ENCODE measurements at places on chromosomes 7 and 10.

- no peak overlapping the region for H3K4me3 ChIP-seq
- H3K27me3 ChIP-seq: no peaks in the 10 kb centered on the region
- H3K27ac ChIP-seq: no peak overlapping the region
- no peaks in the 10 kb centered on the region for H3K36me3 ChIP-seq
- no peaks in the 10 kb centered on the region for H3K4me1 ChIP-seq
These were observed 17.1 kb downstream of the YKT6 start for GRCh38 chr7:44217852-44218402.

GRCh38 chr10:129770286-129770685 is 193.8 kb downstream of the EBF3 start:
- DNase-seq: no peak
- H3K36me3 ChIP-seq: no peaks in the 10 kb centered on the region
- no peak overlapping the region for H3K27ac ChIP-seq

DNA sequence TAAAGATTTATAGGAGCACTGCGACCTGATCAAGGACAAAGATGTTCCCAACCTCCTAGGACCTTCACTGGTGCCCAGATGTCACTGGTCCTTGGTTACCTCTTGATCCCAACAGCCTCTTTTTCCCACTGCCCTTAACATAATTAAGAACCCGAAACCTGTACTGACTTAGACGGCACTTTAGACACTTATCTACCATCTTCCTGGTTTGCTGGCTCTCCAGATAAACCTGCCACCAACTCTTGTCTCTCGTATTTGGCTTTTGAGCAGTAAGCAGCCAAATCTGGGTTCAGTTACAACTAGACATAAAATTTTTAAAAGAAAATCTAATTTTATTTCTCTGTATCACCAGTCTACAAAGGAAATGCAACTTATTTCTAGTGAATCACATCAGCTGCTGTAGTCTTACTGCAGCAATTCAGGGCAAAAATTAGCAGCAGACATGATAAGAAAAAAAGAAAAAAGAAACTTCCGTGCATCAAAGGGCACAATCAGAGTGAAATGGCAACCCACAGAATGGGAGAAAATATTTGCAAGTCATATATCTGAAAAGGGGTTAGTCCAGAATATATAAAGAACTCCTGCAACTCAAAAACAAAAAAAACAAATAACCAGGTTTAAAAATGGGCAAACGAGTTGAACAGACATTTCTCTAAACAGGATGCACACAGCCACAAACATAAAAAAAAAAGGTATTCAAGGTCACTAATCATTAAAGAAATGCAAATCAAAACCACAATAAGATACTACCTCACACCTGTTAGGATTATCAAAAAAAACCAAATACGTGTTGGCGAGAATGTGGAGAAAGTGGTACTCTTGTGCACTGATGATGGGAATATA is 9.4 kb downstream of the ASB13 start:
- H3K36me3 ChIP-seq: no peaks in the 10 kb centered on the region
- no peak overlapping the region for H3K27ac ChIP-seq
- DNase-seq: no peak
- no peaks in the 10 kb centered on the region for H3K27me3 ChIP-seq

- H3K27me3 ChIP-seq: peaks cover 32% of the 10 kb centered on the region
- no peak for DNase-seq
- H3K36me3 ChIP-seq: no peaks in the 10 kb centered on the region
- no peak overlapping the region for H3K4me3 ChIP-seq
- H3K27ac ChIP-seq: no peak overlapping the region
- H3K4me1 ChIP-seq: no peaks in the 10 kb centered on the region
These were observed 172.1 kb downstream of the FRMD4A start for GRCh38 chr10:14158575-14158974.

DNA sequence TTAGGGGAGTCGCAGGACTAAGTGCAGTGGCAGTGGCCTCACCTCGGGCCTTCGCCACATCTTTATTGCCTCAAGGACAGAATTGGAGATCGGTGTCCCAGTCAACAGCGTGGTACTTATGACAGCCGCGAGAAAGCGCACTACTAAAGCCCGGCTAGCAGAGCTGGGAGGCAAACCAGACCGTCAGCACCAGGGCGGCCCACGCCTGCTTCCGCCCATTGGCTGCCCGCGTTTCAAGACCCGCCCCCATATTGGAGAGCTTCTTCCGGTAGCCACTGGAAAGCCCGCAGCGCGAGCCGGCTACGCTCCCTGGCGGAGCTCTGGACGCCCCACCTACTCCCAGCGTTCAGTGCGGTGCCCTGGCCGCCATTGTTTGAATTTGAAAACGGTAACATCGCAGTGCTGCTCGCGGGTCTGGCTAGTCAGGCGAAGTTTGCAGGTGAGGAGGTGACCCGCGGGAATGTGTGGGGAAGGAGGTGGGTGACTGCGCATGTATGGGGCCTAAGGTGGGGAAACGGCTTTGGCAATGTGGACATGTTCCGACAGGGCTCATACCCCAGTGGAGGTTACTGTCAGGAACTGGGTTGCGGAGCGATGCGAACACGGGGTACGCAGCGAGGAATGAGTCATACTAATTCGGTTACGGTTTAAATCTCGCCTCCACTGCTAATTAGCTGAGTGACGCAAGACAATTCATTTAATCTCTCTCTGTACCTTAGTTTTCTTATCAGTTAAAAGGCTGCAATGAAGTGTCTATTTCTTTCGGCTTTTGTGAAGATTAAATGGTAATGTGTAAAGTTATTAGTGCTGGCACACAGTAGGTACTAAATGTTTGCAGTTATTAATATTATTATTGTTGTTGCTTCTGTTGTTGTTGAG is at the start of gene KIF20B:
Gene KIF20B, plus strand, starts transcription at position 349 of the 879 bp plus-strand sequence. CDS start 3,705 bp downstream, outside the sequence.
- H3K27ac ChIP-seq: peak within 1 kb of the TSS; percentile 88
- peaks cover 17% of the 10 kb centered on the region for H3K36me3 ChIP-seq
- DNase-seq: peak; percentile 96
- peaks cover 13% of the 10 kb centered on the region for H3K4me1 ChIP-seq

DNA sequence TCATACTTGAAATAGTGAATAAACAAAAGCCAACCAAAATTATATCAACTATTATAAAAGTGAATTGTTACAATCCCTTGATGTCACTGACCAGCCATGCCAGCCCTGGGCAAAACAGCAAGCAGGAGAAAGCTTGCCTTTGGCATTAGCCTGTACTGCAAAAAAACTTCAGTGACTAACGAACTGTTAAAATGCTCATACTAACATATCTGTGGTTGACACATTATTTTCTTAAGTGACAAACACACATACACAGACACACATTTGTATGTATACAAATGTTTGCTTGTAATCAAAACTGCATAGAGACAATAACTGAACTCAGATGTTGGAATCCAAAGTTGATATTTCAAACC is 29.5 kb downstream of the CHCHD3 start:
- peaks cover 7% of the 10 kb centered on the region for H3K36me3 ChIP-seq
- H3K4me1 ChIP-seq: peaks cover 27% of the 10 kb centered on the region
- no peaks in the 10 kb centered on the region for H3K27me3 ChIP-seq
- peak overlapping the region; percentile 52 for H3K27ac ChIP-seq
- no peak overlapping the region for H3K4me3 ChIP-seq

- H3K36me3 ChIP-seq: peaks cover 34% of the 10 kb centered on the region
- H3K27ac ChIP-seq: no peak overlapping the region
- no peaks in the 10 kb centered on the region for H3K27me3 ChIP-seq
These were observed 3.1 kb downstream of the PPP1R35 start for GRCh38 chr7:100433276-100433591.

DNA sequence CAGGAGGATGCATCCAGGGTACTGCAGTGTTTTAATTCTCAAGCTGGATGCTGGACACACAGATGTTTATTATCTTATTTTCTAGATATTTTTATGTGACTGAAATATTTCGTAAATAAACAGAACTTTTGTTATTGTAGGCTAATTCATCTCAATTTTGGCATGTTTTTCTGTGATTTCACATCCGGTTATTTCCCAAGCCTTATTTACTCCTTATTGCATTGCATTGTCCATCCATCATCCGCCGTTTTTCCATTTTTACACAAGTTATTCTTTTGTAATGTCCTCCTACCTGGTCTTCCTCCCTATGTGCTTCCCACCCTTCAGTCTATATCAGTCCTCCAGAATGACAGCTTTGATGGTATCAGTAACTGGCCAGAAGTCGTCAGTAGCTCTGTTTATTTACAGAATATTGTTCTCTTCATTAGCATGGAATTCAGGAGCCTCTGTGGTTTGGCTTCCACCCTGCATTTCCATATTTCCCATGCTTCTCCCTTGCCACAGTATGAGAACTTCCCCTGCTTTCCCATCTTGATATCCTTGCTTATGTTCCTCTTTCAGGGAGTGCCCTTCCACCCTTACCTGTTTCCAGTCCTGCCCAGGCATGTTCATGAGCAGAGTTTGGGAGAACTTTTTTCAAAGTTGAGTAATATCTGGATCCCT is 16.1 kb downstream of the GNAI1 start:
- H3K27me3 ChIP-seq: no peaks in the 10 kb centered on the region
- peak; percentile 88 for DNase-seq

DNA sequence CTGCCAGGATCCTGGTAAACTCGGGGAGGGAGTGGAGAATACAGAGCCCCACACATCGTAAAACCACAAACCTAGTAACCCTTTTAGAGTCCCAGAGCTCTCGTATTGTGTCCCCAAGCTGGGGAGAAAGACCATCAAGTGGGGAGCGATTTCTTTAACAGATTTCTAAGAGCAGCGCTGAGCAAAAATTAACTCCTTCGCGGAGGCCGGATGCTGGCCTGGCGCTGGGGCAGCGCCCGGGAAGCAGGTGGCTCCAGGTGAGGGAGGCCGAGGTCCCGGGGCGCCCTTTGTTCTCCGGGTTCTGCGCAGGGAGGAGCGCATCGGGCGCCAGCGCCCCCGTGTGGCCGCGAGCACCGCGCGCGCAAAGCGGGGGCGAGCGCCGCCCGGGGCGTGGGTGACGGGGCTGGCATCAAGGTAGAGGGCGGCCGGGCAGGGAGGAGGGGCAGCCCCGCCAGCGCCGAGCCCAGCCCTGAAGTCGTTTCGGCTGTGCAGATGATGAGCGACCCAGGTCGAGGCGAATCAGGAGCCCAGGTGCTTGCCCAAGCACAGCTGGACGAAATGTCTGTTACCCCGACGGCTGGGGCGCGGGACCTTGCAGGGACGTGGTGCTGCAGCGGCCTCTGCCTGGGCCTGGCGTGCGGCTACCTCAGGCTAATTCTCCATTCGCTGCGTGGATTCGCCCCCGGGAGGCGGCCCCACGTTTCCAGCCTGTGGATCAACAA is 10.4 kb upstream of the FGFR2 start:
- no peaks in the 10 kb centered on the region for H3K36me3 ChIP-seq
- peaks cover 7% of the 10 kb centered on the region for H3K4me1 ChIP-seq
- no peaks in the 10 kb centered on the region for H3K27me3 ChIP-seq

GRCh38 chr10:61378865-61379264 is 74.3 kb downstream of the TMEM26 start:
- no peak overlapping the region for H3K4me3 ChIP-seq
- H3K36me3 ChIP-seq: no peaks in the 10 kb centered on the region
- H3K4me1 ChIP-seq: no peaks in the 10 kb centered on the region
- H3K27me3 ChIP-seq: no peaks in the 10 kb centered on the region
- no peak for DNase-seq

GRCh38 chr10:132844069-132844809 is 58.3 kb upstream of the NKX6-2 start:
- H3K27me3 ChIP-seq: peaks cover 23% of the 10 kb centered on the region
- no peaks in the 10 kb centered on the region for H3K4me1 ChIP-seq
- no peaks in the 10 kb centered on the region for H3K36me3 ChIP-seq
- peak; percentile 45 for DNase-seq
- H3K27ac ChIP-seq: no peak overlapping the region

DNA sequence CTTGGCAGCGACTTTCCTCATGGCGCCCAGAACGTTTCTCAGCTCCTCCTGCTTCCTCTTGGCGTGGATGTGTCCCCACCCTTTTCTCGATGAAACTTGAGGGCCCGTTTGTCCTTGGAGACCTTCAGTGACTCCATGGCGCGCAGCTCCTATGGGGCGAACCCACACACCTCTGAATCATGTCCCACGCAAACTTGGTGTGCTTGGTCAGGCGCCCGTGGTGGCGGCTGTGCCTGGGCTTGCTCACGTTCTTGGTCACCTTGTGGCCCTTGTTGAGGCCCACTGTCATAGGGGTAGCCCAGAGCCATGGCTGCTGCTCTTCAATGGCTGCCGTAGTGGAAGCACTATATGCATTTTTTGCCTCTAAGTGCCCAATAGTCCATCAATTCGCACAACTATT is 117.5 kb upstream of the FOXP2 start:
- peaks cover 8% of the 10 kb centered on the region for H3K4me1 ChIP-seq
- DNase-seq: no peak
- H3K4me3 ChIP-seq: no peak overlapping the region
- no peaks in the 10 kb centered on the region for H3K36me3 ChIP-seq

- H3K4me3 ChIP-seq: no peak overlapping the region
- no peaks in the 10 kb centered on the region for H3K36me3 ChIP-seq
- no peak overlapping the region for H3K27ac ChIP-seq
- no peaks in the 10 kb centered on the region for H3K27me3 ChIP-seq
- no peak for DNase-seq
These were observed 6.3 kb upstream of the RHOBTB1 start for GRCh38 chr10:60950300-60950699.

DNA sequence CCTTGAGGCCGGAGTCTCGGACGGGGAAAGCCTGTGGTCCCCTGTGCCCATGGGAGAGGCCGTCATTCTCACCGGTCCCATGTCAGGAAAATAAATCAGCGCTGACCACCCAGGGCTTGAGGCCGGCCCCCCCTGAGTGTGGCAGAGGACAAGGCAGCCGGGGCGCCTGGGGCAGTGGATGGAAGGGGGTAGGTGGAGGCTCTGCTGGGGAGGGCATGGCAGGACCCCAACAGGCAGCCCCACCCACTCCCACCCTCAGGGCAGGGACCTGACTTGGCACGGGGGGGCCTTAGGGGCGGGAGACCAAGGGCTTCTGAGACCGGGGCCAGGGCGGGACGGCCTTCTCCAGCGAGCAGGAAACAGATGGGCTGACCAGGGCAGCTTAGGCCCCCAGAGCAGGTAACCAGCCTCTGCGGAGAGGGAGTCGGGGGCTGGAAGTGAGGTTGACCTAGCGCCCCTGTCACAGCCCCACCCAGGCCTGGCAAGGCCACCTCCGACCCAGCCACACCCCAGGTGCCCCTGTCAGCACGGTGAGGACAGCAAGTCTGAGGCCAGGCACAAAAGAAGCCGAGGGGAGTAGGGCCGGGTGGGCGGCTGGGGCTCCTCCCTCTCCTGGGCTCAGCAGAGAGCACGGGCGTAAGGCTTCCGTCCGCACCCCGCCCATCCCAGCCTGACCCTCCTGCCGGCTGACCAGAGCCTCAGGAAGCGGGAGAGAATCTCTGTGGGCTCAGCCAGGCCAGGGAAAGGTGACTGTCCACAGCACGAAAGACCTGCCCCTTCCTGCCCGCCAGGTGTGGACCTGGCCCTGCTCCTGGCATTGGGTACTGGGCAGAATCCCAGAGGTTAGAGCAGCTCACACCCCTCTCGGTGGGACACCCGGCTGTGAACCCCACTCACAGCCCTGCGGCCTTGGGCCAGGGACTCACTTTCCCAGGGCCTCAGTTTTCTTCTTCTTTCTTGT is 87.4 kb downstream of the FOXL3 start:
- no peaks in the 10 kb centered on the region for H3K27me3 ChIP-seq
- H3K36me3 ChIP-seq: no peaks in the 10 kb centered on the region
- no peak overlapping the region for H3K27ac ChIP-seq
- DNase-seq: peak; percentile 54
- no peak overlapping the region for H3K4me3 ChIP-seq

DNA sequence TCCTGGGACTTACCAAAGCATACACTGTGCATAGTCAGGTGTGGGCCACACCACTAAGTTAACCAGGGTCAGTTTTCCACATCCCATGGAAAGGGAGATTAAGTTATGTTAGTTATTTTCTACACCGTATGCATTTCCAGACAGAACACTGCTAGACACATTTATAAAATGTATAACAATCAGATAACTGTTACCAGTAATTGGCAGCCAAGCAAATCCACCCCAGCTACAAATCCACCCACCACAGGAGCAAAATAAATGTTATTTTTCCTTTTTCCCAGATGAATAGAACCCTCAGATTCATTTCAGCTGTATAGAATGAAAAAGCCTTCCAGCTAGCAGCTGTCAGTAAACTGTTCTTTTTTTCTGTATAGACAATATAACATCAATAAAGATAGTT is 256.9 kb upstream of the FZD1 start:
- H3K27me3 ChIP-seq: no peaks in the 10 kb centered on the region
- DNase-seq: no peak
- no peaks in the 10 kb centered on the region for H3K4me1 ChIP-seq
- no peak overlapping the region for H3K27ac ChIP-seq

Measured in RWPE2 (cell line).